ENCODE measurements at places on chromosomes 16 and 17.

DNA sequence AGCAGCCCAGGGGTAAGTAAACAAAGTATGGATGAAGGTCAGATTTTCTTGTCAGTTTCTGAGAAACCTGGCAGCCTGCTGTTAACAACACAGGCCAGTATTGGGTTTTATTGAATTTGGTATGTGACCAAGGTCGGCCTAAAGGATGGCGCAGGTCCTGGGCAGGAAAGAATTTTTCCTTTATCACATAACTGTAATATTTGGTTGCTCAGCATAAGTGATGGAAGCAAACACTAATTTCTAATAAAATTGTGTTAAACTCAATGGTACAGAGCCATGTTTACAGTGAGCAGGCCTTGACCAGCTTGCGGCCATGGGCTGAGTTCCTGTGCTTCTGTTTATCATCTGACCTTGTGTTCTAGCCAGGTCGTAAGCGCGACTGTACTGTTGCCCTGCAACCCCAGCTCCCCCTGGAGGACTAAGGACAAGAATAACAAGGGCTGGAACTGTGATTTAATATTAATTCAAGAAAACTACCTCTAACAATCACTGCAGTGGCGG lies 10.5 kb downstream of the POLDIP2 start:
- no peak for DNase-seq

DNA sequence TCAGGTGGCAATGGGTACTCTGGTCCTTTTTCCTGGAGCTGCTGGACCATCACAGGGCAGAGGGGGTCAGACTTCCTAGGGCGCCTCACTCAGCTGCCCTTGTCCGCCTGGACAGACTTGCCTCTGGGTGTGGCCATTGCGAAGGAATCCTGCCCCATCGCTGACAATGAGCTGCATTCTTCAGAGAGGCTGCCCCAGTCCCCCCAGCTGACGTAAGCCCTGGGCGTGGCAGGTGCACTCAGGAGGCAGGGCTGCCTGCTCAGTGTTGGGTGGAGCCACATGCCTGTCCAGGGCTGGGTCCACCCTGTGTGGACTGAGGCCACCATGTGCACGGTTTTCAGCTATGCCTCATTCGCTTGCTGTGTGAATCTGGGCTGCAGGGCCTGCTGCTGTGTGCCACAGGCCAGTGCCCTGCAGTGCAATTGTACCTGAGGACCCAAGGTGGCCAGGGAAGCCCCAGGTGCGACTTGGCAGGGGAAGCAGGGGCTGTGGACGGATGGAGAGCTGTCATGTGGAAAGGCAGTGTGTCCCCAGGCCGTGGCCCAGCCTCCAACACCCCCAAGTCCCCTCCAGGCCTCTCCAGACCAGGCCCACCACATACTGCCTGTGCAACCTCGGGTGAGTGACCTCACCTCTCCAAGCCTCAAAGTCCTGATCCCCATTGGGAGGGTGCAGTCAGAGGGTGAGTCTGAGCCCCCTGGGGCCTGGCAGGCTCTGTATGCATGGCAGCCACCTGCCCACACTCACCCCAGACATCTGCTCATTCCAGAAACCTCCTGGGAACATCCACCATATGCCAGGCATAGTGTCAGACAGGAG lies 14.0 kb upstream of the MPRIP start:
- DNase-seq: no peak

DNA sequence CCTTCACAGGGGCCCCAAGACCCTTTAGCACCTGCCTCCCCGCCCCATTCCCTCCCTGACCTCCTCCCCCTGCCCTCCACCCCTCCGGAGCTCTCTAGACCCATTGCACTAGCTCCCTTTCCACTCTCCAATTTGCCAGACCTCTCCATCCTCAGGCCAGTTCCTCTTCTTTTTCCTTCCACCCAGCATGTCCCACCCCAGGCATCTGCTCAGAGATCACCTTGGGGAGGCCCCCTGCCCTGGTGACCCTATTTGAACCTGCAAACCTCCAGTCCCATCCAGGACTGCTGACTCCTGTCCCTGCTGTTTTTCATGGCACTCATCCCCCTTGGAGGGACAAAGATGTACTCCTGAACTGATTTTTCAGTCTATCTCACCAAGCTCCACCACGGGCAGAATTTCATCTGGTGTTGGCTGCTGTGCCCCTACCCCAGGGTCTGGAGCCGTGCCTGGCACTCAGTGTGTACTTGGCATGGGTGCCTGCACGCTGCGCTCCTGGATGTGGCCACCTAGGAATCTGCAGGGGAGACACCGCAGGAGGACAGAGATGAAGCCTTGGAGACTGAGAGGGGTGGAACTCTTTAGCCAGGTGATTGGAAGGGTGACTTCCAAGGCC lies 85.6 kb upstream of the CACNG5 start:
- DNase-seq: no peak

DNA sequence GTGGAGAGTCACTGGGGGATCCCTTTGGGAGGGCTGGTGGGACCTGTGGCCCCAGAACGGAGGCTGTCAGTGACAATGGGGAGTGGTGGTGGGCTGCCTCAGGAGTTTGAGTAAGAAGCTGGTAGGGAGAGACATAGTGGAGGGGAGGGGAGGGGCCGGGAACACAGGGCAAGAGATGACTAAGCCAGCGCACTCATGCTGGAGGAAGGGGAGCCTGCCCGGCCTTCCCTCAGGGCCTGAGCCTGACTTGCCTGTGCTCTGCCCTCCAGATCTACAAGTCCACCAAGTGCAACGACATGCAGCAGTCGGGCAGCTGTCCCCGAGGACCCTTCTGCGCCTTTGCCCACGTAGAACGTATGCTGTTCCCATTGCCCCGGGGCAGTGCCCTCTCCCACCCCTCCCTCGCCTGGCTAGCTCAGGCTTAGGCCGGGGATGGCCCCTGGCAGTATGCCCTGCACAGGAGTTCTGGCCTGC lies 29.3 kb downstream of the UNC13D start:
- no peak for DNase-seq

DNA sequence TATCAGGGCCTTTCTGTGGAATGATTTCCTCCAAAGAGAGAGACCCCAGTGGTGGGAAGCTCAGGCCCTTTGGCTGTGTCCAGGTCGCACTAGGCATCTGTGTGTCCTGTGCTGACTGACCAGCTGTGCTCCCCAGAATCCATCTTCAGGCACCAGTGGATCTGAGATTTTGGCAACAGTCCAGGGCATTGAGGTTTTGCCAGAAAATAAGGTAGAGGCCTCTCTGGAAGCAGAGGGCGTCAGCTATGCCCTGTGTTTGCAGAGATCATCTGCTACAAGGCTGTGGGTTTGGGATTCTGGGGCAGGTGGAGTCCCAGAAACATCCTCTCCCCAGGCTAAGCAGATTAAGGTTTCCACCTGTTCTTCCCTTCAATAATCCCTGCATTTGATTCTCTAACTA lies 57.5 kb upstream of the TOB1 start:
- no peak for DNase-seq

DNA sequence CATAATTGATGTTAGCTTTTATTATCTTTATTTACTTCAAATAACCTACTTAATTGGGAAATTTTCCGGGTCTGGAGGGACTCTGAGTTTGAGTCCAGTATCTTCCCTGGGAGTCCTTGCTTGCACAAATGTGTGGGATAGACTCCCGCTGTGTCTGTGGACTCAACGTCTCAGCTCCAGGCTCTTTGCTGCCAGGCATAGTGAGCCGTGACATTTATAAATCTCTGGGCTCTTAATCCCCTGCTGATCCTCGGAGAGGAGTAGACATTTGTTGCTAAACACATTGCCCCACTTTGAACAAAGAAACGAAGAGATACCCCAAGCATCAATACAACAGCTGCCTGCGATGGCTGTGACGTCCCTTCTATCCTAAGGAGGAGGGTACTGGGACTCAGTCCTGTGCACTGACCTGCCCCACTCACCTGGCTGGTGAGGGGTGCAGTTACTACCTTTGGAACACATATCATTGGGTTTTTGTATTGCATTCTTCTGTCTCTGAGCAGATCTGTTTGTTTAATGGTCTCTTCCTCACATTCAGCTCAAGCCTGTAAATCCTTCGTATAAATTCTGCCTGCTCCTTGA lies 316.9 kb downstream of the HAPSTR1 start:
- no peak for DNase-seq

Measured in T-helper 22 cell (primary cell).